Nephron progenitor cell (in vitro differentiated cells): ENCODE measurements at places on chromosomes 1 and 21.

DNA sequence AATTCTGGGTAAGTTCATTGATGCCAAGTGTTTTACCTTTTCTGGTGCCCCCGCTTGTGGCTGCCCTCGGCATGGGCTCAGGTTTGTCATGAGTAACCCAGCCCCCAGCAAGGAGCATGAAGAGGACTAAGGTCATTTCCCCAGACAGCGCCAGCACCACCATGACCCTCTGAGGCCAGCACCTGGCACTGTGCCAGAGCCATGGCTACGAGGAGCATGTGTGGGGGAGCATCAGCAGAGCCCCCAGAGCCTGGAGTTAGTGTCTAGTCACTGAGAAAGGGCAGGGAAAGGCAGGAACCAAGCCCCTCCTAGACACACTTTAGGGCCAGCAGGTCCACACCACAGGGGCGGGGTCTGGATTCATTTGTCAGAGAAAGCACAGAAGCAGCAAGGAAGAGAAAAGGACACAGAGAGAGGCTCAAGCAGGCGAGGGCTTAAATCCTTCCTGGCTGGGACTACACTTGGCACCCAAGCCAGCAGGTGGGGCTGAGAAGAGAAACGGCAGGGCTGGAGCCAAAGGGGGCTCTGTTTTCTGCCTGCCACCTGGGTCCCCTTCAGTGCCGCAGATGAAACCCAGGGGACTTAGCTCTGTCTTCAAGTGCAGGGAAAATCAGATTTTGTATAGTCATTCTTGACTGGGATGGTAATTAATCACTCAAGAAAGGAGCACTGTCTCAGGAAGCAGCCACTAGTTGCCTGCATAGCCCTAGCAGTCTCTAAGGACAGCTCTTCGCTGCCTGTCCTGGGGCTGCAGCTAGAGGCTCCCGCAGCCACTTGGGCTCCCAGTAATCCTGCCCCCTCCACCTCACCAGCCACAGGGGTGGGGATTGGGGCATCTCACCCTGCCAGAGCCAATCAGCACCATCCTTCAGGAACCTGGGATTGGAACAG, 79.6 kb upstream of the ZC3H12A start:
- peak; percentile 20 for DNase-seq

- no peak for DNase-seq
Observed at GRCh38 chr1:63103682-63104081, 218.7 kb upstream of the FOXD3 start.

- no peak for DNase-seq
Observed at GRCh38 chr1:222028116-222028515, 286.2 kb upstream of the DUSP10 start.

DNA sequence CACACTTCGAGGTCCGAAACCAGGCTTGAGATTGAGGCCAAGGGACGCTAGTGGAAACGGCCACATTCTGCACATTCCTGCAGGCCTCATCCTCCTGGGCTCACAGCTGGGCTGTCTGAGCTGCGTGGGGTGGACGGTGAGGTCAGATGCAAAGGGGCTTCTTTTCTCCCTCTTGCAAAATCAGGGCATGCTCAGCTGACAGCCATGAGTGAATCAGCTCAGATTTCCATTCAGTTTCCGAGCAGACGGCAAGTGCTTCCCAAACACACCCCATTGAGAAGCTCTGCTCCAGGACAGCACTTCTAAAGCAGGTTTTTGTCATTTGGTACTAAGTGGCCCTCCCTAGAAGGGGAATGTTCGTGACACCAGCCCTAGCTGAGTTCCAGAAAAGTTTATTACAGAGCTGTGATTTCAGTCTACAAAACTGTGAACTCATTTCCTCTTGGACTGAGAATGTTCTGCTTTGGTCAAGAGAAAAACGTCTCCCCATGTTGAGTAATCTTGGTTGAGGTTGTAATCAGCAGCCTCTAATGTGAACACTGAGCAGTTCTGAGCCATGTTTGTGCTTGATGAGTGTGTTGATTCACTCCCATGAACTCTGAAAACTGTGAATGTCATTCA, 10.0 kb downstream of the PDPN start:
- DNase-seq, result peak; percentile 35

DNA sequence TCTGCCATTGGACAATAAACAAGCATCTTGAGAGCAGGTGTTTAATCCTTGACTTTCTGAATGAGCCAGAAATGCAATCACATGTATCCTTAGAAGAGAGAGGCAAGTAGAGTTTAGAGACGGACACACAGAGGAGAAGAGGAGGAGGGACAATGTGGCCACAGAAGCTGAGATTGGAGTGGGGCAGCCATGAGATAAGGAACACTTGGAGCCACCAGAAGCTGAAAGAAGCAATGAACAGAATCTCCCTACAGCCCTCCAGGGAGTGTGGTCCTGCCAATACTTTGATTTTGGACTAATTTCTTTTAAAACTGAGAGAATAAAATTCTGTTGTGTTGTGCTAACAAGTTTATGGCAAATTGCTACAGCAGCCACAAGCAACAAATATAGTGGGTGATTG, 141.0 kb downstream of the ATP6V1G3 start:
- no peak for DNase-seq

GRCh38 chr1:214466403-214467077, 84.9 kb downstream of the PTPN14 start:
- no peak for DNase-seq

GRCh38 chr21:36783612-36784374, 84.9 kb downstream of the SIM2 start:
- DNase-seq, result no peak

DNA sequence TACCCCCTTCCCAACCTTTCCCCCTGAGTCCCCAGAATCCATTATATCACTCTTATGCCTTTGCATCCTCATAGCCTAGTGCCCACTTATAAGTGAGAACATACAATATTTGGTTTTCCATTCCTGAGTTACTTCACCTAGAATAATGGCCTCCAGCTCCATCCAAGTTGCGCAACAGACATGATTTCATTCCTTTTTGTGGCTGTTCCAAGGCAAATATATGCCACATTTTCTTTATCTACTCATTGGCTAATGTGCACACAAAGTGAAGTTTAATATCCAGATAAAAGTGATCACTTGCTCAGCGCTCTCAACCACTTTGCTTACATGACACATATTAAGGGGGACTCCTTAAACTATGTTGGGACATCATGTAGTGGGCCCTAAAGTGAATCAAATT, 72.4 kb upstream of the TIAM1 start:
- DNase-seq, result no peak

GRCh38 chr1:80896781-80897356, 903.9 kb upstream of the ADGRL2 start:
- no peak for DNase-seq

DNA sequence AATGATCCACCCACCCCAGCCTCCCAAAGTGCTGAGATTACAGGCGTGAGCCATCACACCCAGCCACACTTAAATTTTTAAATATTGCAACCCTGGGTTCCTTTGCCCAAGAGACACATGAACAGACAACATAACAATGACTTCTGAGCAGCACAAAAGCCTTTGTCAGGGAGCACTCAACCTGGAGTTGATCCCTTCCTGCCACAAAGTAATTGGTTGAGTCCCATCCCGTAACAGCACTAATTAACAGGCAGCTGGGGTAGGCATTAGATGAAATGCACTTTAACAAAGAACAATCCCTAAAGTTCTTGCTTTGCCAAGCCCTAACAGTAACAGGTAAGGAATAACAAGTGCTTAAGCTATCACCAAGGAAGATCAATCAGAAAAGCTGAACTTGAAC, 5.9 kb upstream of the BCAR3 start:
- no peak for DNase-seq

DNA sequence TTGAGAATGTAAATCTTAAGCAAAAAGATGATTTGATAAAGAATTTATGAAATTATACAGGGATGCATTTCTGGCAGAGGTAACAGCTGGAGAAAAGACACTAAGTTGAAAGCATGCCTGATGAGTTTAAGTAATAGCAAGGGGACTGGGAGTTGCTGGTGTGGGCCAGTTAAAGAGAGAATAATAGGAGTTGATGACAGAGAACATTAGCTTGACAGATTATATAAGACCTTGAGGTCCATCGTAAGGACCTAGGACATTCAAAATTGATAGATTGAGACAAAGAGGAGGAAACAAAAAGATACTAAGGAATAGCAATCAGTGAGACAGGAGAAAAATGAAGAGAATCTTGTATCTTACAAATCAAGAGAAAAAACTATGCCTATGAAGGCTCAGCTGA, 84.7 kb upstream of the TMPRSS15 start:
- DNase-seq, result no peak

DNA sequence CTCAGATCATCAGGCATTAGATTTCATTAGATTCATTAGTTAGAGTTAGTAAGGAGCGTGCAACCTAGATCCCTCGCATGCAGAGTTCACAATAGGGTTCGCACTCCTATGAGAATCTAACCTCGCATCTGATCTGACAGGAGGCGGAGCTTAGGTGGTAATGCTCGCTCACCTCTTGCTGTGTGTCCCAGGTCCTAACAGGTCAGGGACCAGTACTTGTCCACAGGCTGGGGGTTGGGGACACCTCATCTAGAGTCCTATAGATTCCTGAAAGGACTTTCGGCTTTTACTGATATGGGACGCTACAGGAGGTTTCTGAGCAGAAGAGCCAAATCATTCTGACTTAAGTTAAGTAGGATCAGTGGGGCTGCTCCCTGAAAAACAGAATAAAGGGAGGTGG, 91.4 kb downstream of the AKT3 start:
- DNase-seq, result no peak

DNA sequence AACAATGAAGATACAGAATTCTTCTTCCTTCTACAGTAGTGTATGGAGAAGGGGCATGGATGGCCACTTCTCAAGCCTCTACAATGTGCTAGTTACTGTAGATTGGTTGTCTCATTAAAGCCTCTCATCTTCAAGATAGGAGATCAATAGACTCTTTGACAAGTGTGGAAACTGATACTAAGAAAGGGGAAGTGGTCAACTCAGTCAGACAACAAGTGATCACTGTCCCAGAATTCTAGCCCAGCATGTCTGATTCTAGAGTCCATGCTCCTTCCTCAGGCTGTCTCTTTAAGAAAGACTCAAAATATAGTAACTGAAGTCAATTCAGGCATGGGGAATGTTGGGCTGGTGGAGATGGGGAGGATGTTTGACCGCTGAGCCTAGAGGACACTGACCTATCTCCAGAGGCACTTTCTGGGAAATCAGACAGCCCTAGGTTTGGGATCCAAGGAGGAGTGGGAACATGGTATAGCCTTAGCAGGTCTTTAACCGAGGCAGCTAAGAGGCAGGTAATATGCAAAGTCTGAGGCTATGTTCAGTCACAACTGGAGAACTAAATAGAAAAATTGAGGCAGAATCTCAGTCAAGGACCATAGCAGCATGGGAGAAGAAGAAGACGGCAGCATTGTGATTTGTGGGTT, 39.3 kb upstream of the EYA3 start:
- no peak for DNase-seq

GRCh38 chr1:231497629-231498152, 30.8 kb upstream of the TSNAX start:
- DNase-seq, result no peak

GRCh38 chr1:8862528-8862927, 16.0 kb downstream of the ENO1 start:
- peak; percentile 45 for DNase-seq

DNA sequence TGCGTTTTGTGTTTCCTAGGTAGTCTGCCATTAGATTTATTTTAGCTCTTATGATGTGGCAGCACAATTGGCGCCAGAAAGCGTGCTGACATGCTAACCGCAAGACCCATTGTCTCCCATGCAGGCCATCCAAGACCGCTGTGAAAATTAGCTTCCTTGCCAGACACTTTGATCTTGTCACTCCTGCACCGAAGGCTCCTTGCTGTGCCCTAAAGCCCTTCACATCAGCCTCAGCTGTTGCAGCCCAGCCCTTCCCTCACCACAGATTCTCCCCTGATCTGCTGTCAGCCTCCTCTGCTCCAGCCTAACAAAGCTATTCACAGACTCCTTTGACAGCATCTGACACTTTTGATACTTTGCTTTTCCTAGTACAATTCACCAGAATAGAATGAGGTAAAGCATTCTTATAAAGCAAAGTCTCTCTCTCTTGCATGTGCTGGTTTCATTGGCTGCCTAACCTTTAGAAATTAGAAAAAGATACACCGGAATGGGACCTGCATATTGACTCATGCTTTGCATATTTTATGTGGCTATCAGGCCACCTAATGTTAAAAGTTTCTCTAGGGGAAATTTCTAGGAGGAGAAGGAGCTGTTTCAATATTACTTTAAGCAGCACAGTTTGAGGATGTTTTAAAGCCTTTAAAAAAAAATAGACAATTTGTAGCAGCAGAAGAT, 280.3 kb upstream of the FMN2 start:
- peak; percentile 15 for DNase-seq

GRCh38 chr21:45589686-45590245, 47.5 kb upstream of the SLC19A1 start:
- DNase-seq, result no peak

DNA sequence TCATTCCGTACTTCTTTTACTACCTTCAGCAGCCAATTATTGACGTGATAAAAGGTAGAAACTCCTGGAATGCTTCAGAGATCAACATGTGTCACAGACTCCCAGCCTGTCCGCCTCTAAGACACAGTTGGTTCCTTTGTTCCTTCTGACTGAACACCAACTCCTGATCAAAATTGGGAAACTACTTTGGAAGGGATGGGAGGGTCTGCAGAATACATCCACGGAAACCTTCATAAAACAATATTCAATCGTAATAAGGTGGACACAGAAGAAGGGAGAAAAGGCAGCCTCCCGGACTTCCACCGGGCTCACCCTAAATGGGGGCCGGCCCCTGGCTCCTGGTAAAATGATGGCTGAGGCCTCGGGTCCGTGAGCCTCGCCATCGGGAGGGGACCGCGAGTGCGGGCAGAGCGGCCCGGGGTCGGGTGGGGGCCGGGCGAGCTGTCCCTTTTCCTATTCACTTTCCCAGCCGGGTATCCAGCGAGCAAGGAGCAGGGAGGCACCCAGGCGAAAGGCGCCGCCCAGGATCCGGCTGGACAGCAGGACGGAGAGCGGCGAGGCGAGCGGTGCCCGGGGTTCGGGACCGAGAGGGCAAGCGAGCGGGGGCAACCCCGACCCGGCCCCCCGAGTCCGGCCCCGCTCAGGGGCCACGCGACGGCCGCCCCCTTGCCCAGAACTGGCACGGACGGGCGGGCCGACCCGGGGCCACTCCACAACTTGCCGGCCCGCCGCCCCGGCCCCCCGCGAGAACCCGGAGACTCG, 805 bp downstream of the NRIP1 start:
- peak; percentile 54 for DNase-seq

DNA sequence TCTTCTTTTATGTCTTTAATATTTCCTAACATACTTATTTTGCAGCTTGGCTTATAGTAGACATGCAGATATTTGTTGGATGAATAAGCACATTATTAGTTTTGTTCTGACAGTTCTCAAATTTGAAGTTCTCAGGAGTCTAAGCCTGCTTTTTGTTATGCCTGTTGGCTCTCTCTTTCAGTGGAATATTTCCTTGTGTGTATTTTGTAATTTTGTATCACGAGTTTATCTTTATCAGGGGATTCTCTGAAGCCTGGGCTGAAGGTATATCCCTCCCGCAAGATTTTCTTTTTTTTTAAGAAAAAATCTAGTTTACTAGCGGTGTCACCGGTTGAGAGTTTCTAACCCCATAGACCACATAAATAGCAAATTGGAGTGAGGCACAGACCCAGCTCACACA, 105.9 kb downstream of the RGL1 start:
- no peak for DNase-seq

- DNase-seq, result no peak
Observed at GRCh38 chr1:22705586-22705985, 5.1 kb upstream of the EPHB2 start.
